Nephron progenitor cell (in vitro differentiated cells): ENCODE measurements at places on chromosomes 4 and X.

- DNase-seq, result peak; percentile 12
Measured at GRCh38 chr4:103996637-103997036, 276.9 kb upstream of the TACR3 start.

DNA sequence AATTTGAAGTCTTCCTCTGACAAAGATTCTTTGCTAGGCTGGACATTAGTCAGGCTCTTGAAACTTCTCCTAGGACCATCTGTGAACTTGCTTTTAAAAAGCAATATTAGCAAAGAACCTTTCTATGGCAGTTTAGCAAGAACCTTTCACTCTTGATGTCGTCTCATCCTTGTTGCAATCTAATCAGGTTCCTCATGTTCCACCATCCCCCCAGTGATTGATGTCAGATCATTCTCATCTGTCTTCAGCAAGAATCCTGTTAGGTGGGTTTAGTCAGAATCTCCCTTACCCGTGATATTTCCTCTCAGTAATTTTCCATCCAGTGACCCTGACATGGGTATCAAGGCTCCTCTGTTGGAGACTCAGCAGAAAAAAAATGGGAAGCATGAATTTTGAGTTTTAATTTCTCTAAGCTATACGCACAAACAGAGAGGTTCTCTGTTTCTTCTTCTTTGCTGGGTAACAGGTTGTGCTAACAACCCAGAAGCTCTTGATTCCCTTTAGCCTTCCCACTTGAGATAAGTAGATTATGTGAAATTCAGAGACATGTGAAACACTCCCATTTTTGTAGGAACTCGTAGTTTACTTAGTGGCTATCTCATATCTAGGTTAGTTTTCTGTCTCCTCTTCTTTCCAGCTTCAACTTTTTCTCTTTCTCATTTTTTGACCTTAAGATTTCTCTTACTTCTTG, 507.4 kb downstream of the C4orf33 start:
- no peak for DNase-seq

GRCh38 chr4:103105558-103106356, 6.1 kb upstream of the BDH2 start:
- DNase-seq, result no peak

DNA sequence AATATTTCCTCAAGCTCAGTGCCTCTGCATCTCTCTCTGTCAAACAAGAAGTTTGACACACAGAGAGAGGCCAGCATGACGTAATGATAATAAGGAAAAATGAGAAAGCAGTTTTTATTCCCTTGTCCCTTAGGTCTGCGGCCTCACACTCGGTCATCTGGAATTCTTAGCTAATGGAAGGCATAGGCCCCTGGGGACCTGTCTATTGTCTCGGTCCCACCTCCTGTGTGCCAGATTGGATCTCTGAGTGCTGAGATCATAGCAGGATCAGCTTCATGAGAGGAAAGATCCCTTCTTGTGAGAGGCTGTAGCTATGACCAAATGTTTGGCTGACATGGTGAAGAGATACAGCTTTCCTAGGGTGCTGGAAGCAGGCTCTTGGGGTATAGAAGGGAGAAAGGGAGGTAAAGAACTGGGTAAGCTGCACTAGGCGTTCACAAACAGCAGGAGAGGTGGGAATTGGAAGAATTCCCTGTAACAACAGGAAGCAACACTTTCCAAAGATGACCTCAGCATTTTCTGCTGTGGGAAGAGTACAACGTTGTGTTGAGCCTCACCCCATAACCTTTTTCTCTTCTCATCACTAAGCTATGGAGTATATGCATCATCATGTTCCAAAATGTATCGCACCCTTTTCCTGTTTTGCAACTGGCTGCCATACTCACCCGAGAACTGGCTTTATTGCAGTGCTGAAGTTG, 20.2 kb downstream of the TMEM31 start:
- DNase-seq, result no peak

DNA sequence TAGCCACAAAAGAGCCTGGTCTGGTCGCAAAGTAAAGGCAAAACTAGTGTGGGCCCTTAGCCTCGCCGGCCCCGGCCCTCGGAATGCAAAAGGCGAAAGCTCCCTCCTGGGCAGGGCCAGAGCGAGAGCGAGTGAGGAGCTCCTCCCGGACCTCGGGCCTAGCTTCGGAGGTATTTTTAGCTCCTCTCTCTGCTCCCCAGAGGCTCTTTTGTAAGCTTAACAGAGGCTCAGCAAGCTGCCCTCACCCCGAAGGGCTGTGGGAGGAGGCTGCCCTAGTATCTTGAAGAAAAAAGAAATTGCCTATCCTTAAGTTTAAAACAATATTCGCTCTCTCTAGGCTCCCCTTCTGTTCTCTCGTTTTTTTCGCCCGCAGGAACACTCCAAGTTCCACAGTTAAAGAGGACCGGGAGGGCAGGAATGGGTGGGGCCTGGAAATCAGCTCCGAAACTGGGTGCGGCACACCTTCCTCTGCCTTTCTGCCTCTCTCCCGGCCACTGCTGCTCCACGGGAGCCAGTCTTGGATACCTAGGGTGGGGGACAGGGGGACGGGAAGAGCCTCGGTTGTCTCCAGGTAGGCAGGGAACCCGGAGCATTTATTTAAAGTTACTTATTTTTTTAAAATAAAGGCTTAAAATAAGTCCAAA, 12.1 kb downstream of the HAND2 start:
- peak; percentile 39 for DNase-seq

GRCh38 chr4:40228497-40229365, 31.9 kb downstream of the RHOH start:
- DNase-seq, result no peak

DNA sequence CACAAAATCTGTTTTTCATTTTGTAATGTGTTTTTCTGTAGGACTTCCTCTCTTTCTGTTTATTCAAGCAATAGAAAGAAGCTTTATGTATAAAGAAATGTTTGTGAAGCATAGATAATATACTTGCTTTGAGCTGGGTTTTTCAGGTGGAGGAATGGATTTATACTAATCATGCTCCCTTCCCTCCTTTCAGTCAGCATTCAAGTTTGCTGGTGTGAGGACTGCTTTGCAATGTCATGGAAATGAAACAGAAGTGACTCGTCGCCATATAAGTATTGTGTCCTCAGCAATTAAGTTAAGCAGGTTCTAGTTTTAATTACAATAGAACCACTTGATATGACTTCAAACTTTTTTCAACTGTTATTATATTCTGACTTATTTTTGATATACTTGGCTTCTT, 1447.1 kb downstream of the PCDH19 start:
- DNase-seq, result no peak

- DNase-seq, result no peak
Measured at GRCh38 chr4:107688421-107688820, 31.6 kb downstream of the PAPSS1 start.

- no peak for DNase-seq
Measured at GRCh38 chrX:20500949-20501348, 234.2 kb upstream of the RPS6KA3 start.

DNA sequence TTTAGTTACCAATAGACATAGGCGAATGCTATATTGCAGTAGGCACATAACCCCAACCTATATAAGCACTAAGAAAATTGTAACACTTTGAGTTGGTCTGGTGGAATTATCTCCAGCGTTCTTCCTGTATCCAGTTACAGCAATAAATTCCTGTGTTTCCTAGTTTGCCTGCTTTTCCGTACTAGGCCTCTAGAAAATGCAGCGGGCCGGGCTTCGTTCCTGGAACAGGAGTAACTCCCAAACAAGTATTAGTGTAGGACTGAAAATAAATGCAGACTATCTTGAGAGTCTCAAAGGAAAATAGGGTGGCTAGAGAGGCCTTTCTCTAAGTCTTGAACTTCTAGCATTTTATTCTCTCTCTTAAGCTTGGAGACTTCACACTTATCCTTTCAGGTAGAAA, 159.8 kb downstream of the OR13H1 start:
- DNase-seq, result no peak

DNA sequence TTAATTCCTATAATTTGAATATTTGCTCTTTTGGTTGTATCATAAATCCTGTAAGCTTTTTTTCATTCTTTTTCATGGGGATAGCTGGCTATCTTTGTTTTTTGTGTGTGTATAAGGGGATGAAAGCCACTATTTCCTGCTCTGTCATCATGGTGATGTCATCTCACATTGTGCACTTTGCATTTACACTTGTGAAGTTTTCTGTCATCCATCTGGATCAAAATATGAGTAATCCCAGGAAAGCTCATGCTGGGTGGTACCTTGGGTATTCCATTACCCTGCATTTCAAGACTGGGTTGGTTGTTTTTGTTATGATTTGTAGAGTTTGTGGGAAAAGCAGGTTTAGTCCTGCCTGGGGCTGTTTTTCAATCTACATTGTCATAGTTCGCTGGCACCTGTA, 367.3 kb downstream of the CHIC1 start:
- no peak for DNase-seq

GRCh38 chr4:100166297-100167039, 23.8 kb downstream of the DDIT4L start:
- DNase-seq, result no peak

DNA sequence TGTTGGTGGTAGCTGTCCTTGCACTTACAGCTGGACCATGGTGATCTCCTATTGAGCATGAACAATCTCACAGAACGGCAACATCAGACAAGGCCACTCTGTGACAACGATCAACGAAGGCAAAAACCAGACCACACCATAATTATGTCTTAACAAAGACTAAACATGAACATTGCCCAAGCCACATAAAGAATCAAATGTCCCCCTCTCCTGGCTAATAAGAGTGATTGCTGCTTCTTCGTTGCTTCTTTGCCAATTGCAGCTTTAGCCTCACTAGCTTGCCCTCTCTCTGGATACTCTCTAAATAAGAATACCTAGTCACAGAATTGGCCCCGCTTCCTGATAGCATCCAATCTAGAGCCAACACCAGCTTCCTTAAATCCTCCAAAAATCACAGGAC, 41.5 kb upstream of the PGRMC1 start:
- no peak for DNase-seq

DNA sequence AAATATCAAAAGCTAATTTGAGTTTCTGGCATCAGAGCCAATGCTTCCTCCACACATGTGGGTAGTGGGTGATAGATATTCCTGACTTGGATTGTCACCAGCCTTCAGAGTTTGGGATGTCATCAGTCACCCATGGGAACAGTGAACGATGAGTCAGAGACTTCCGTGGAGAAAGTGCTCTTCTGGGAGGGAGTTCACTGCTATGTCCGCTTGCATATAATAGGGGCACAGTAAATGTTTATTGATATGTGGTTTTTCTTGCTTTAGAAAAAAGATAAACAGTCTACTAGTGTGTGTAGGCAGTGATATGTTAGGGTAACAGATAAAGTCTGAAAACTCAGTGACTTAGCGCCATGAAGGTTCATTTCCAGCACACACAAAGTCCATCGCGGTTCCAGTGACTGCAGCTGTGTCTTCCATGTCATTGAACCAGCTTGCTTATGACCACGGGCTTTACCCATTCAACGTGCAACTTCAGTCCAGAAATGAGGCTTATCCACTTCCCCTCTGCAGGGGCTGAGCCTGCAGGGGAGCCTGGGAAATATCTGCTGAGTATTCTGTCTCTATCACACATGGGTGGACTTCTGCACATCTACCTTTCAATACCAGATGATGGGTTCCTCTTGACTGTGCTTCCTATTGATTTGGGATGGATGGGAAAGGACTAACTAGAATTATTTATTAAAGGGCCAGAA, 87.7 kb upstream of the WWC2 start:
- DNase-seq, result no peak

DNA sequence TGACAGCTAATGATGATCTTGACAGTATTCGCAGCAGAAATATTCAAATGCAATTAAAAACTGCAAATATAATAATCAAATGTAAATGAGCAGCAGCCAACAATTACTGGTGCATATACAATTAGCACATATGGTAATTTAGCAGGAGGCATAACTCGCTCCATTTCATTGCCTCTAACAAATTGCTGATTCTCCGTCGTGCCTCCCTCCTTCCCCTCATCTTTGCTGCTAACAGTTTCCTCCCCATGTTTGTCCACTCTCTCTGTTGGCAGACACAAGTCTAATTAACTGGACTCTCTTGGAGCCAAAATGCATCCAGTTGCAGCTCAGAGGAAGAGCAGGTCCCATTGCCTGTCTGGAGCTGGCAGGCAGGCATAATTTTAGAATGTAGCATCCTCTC, 210.6 kb downstream of the STK32B start:
- DNase-seq, result no peak

GRCh38 chr4:8021796-8022195, 82.1 kb upstream of the AFAP1 start:
- DNase-seq, result no peak

GRCh38 chr4:27161191-27161590, 300.6 kb downstream of the STIM2 start:
- no peak for DNase-seq

- DNase-seq, result no peak
Measured at GRCh38 chrX:116413273-116413672, 23.1 kb upstream of the SLC6A14 start.
